ENCODE measurements at places on chromosomes 12 and 14.

DNA sequence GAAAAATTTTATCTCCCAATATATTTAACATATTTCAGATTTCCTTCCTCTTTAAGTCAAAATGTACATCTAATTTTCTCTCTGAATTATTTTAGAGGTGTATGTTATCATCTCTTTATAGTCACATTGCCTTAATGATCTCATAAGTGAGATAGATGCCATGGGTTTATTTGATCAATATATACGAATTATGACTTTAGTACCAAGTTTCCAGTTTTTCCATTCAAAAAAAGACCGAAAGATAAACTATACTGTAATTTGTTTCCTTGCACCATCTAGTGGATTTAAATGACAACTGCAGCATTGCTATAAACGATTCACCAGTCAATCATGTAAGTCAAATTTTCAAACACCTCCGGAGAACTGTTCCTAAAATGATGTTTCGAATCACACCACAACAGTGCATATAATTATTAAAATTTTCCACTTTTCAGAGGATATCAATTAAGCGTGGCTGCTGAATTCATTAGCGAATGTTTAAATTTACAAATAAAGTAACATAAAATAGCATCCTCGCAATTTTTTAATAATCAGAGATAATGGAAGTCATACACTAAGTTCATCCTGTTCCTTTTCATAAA lies 419 bp upstream of the ATXN7L3B start:
- no peak for DNase-seq

DNA sequence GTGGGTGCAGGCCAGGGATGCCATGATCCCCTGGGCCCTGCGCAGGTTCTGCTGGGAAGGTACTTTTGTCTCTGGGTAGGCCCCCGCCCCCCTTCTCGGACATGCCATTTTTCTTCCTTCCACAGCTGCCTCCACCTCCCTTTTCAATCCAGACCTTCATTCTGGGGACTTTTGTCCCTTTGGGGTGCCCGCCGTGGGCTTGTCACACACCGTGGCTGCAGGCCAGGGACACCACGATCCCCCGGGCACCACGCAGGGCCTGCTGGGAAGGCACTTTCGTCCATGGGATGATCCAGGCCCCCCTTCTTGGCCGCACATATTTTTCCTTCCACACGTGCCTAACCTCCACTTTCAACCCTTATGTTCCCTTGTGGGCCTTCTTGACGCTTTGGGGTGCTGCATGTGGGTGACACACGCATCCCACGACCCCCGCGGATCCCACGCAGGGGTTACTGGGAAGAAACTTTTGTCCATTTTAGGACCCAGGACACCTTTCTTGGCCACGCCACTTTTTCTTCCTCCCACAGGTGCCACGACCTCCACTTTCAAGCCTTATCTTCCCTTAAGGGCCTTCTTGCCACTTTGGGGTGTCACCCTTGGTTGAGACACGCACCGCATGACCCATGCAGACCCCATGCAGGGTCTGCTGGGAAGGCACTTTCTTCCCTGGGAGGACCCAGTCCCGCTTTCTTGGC lies 272.5 kb downstream of the ALG10 start:
- no peak for DNase-seq

GRCh38 chr14:36857136-36857535 lies 195.5 kb downstream of the PAX9 start:
- no peak for DNase-seq

GRCh38 chr12:113519464-113520307 lies 48.0 kb upstream of the LHX5 start:
- no peak for DNase-seq

- DNase-seq: no peak
These were observed 62.3 kb downstream of the SPRING1 start for GRCh38 chr12:116675339-116676107.

DNA sequence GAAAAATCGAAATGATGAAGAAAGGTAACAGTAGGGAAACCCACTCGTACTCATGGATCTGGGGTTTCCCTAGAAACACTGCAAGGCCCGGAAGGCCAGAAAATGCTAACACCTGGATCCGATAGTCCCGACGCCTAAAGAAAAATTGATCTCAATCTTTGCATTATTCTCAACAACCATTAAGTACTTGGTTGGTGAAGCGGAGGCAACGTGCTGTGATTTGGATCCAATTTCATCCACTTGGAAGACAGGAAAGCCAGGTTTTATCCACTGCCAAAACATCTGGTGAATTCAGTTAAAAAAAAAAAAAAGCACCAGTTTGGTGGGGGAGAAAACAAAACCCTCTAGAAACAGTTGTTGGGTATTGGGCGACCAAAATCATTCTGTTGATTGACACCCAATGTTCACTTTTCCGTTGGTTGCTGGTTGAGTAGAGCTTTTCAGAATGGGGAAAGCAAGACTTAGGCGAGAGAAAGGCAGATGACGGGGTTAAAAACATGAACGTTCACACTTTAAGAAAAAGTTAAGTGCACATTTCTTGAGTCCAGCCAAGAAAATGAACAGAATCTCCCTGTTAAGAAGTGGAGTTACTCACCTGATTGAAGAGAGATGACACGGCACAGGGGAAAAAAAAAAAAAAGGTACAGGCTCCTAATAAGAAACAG lies 41.9 kb upstream of the MED13L start:
- DNase-seq: no peak

GRCh38 chr12:66168410-66168809 lies 1.4 kb downstream of the TMBIM4 start:
- DNase-seq: no peak

GRCh38 chr12:92144631-92145480 lies 790 bp downstream of the BTG1 start:
- DNase-seq: peak; percentile 41

DNA sequence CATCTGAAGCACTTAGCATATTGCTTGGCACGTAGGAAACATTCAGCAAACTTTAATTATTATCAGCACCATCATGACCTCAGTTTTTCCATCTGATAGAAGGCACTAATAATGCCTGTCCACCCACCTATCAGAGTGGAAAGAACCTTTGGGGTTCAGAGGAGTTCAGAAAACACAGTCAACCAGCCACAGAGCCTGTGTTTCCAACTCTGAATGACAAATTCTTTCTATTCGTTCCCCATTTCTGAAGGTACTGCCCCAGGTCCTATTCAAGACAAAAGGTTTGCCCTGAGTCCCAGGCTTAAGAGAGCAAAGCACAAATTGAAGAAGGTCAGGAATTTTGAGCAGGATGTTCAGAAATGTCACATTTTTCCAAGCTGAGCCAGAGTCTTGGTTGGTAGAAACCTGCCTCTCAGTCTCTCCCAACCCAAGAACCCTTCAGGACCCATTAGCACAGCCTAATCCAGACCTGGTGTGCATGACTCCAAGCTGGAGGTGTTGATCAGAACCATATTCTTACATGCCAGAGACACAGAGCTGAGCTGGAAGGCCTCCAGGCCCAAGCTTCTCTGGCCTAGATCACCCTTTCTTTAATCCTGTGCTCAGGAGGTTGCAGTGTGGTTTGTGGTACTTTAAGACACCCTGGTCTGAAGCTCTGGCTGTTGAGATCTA lies 114.4 kb downstream of the TBX5 start:
- DNase-seq: no peak

- no peak for DNase-seq
These were observed 9.9 kb upstream of the DIABLO start for GRCh38 chr12:122235741-122236140.

DNA sequence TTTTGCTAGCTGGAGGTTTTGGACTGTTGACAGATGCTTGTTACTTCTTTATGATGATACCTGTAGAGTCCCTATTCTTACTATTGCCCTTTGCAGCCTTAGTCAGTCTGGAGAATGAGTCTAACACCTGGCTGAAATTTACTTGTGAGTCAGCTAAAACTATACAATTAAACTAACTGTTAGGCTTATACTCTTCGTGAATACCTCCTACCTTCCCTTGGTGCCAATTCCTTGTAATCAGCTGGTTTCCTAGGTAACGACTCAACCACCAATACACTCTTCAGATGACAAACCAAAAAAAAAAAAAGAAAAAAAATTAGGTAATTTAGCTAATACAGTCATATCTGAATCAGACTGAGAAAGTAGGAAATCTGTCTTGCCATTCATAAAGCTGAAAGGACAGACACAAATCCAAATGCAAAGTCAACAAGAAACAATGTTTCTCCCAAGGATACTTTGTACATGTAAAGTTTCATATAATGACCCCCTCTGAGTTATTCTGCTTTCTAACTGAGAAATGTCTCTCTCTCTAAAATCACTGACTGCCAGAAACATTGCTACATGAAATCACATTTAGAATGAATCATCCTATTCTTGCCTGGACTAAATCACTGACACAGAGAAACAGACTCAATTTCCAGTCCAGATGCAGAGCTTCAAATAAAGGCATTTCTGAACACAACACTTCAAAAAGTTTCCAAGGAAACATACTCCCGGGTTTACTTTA lies 56.5 kb upstream of the CDKL1 start:
- no peak for DNase-seq

GRCh38 chr12:44626883-44627282 lies 249.2 kb downstream of the NELL2 start:
- no peak for DNase-seq

GRCh38 chr12:3250034-3250433 lies 172.9 kb downstream of the TSPAN9 start:
- no peak for DNase-seq

- no peak for DNase-seq
These were observed 25.8 kb downstream of the ACVR1B start for GRCh38 chr12:51977320-51977753.

Data from stimulated activated CD8-positive, alpha-beta memory T cell treated with anti-CD3 and anti-CD28 coated beads, Interleukin-4, amount 100 ng/mL, for 1 hour (primary cell).